ENCODE measurements at places on chromosomes 3 and 15. TPM values are rescaled to one million over a fixed set of nuclear protein-coding genes. Genes with fewer than 3 reads are reported as not detected.

GRCh38 chr3:72473156-72473555 lies 375.1 kb downstream of the SHQ1 start:
- DNase-seq = no peak

DNA sequence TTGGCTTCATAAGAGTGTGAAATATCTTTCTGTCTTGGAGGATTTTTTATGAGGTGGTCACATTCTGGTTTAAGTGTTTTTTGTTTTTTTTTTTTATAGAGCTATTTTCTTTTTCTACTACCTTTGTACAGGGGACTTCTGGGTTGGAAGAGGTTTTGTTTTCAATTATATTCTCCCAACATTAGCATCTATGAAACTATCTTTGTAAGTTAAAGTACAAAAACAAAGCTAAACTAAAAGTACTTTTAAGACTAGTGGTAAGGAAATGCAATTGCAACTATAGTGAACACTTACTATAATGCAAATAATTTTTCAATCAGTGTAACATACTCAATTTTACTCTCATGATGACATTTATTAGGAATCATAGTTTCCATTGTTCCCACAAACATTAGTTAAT lies 688.2 kb downstream of the SI start:
- DNase-seq = no peak

- no peak for DNase-seq
These were observed 413.0 kb downstream of the RBMS3 start for GRCh38 chr3:29693863-29694262.

DNA sequence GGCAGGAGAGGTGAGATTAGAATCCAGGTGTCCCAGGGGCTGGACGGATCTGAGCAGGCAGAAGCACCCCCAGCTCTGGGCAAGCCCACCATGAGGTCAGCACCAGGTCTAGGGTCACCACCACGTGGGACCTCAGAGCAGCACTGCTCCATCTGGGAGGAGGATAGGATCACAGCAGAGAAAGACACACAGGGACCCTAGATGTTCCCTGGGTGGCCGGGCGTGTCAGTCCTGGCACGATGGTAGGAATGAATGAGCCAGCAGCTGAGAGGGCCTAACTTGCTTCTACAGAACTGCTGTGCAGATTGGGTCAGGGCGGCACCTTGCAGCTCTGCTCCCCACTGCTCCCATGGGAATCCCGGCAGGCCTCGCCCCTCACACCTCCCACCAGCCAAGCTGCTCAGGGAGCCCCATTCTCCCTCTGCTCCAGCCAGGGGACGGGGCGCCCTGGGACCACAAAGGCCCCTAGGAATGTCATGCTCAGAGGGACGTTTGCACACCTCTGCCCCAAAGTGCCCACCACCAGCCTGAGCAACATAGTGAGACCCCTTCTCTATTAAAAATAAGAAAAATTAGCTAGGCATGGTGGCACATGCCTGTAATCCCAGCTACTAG lies 66.3 kb downstream of the ZNF445 start:
- peak; percentile 82 for DNase-seq

- no peak for DNase-seq
These were observed 57.0 kb downstream of the TMCC1 start for GRCh38 chr3:129836381-129837064.

- no peak for DNase-seq
These were observed 139.0 kb upstream of the CGNL1 start for GRCh38 chr15:57237301-57237642.

DNA sequence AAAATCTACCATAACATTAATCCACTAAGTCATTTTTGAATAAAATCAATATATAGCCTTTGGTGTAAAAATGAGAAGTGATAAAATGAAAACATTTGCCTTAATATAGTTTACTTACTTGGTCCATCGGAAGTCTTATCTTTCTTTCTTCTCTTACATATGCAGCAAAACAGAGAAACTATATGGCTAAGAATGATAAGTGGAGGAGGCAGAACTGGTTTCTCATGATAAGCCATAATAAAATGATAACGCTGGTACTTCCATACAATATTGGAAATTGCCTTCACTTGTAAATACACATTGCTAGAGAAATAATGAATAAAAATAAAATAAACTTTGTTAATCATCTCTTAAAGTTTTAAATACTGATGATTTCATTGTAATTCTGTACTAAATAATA lies 47.8 kb upstream of the USP50 start:
- DNase-seq = no peak

GRCh38 chr3:190092250-190092649 lies 28.4 kb downstream of the P3H2 start:
- DNase-seq = no peak

- no peak for DNase-seq
These were observed 237.4 kb upstream of the UMPS start for GRCh38 chr3:124492824-124493223.

GRCh38 chr3:100042166-100042981 lies 71.9 kb downstream of the FILIP1L start:
- DNase-seq = no peak

- DNase-seq = no peak
These were observed 265.6 kb downstream of the FOXP1 start for GRCh38 chr3:71317749-71318457.

DNA sequence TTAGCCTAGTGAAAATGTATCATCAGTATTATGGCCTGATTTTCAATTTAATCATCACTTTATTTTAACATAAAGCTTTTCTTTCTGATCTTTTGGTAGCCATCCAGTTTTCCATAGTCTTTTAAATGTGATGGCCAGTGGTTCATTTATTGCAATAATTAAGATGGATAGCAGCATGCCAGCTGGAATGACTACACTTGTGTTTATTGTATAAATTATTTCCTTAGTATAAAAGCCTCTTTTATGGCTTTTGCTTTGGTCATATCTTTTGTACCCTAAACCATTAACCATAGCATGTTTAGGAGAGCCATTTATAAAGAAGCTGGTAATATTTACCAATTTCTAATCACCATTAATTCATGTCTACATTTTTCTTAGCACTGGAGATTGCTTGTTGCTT lies 31.7 kb downstream of the ALCAM start:
- no peak for DNase-seq

DNA sequence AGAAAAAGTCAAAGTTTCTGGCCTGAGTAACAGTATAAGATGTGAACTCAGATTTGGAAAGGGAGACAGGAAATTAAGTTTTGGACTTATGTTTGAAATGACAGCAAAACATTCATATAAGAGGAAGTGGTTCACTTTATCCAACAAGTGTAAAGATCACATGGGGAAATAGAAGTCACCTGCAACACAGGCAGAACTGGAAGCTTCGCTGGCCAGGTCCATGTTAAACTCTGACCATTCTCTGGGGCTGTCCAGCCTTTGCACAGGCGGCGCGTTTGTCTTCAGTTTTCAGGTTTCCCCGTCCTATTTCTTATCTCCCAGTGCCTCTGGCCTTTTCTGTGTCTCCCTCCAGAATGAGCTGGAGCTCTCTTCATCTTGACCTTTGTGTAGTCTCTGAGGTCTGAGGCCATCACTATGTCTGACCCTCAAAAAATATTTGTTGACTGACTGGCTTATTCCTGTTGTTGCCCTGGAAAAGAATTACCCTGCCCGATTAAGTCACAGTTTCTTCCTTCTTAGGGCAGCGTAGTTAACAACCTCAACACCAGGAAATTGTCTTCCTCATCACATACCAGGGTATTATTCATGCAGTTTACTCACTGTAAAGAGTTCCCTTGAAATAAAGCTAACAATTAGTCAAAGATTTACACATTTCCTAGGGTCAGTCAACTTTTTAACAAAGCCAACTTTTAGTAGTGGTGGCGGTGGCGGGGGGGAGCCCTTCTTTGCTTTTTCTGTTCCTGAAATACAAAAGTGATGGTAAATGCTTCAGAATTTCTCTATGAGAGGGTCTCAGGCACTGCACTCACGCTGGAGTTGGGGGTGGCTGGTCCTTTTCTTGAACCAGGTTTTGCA lies 959 bp upstream of the RASA2 start:
- DNase-seq = no peak

DNA sequence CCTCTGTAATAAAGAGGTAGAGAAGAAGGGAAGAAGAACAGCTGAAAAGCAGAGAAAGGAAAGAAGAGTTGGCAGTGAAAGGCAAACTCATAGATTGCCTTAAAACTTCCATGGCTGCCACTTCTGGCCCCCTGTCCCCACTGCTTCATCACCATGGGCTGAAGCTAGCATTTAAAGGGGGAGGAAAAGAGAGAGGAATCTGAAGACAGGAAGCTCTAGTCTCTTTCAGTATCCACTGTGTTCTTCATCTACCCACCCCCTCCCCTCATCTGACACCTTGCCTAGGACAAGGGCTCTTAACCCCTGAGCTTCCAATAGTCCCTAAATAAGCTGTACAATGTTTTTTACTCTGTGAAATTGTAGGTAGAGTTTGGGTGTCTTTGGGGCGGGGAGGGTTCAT lies 60.6 kb downstream of the ALCAM start:
- no peak for DNase-seq

DNA sequence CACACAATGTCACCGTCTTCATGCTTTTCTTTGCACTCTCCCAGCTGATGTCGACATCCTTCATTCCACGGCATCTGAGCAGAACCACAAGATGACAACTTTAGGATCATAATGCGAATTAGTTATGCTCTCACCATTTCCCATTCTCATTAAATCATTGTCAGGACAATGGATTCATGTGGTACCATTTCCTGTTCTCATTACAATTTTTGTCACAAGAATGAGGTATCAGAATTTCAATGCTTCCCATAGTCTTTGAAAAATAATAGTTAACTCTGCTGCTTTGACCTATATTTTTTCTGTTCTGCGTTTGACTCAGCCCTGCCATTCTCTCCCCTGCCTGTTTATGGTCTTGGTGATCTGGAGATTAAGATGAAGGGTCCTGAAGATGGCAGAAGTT lies 175.7 kb upstream of the MDFIC2 start:
- DNase-seq = no peak

DNA sequence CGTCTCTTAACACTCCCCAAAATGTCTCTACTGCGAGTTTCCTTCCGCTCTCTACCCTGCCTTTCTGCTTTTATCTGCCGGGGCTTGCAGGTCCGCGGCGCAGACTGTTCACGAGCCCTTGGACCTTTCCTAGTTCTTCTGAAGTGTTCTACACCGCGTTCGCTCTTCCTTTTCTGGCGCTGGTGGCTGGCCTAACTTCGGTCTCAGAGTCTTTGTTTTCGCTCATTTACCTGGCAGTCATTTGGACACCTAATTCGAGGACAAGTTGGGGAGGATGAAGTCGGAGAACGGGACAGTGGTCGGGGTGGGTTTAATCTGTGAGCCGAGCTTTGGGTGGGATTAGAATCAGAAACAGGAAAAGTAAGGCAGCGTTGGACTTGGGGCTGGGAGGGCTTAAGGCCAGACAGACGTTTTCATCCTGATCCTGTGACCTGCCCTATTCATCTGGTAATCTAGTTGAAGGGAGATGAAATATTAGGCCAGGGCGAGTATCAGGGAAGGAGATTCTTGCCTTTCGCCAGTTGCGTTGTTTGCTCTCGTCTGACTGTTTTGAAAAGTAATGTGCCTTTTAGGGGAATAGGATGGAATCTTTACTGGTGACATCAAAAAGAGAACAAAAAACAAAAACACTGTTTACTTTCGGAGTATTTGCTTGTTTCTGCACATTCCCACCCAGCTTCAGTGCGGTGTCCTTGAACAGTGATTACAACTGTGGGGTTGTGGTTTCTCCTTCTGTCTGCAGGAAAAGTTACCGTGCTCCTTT lies 1.8 kb downstream of the DIPK2A start:
- DNase-seq = no peak

- DNase-seq = no peak
These were observed 36.7 kb upstream of the BLM start for GRCh38 chr15:90680371-90680935.

DNA sequence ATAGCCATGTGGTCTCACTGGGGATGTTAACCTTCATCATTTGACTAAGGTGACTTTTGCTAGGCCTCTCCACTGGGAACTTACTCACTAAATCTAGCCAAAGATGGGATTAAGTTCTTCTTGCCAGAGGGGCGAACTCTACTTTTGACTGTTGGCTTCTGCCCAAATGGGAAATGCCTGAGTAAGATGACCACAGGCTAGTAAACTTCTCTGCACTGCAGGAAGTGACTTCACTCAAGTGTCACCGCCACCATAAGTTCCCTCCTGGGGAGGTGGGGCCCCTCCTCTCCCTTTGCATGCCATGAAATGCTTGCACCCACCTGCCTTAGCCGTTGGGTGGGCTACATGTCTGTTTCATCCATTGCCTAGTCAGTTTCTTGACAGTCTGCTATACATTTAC lies 388.3 kb downstream of the FEZF2 start:
- DNase-seq = no peak

DNA sequence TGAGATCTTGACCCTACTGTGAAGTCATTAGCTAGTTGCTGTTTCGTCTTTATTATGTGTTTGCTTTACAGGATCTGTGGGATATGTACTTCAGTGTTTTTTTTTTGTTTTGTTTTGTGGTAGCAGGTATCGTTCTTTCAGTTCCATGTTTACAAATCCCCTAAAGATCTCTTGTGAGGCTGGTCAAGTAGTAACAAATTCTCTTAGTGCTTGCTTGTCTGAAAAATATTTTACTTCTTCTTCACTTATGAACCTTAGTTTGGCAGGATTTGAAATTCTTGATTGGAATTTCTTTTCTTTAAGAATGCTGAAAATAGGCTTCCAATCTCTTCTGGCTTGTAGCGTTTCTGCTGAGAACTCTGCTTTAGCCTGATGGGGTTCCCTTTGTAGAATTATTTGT lies 235.8 kb upstream of the ALCAM start:
- DNase-seq = no peak

GRCh38 chr3:10374311-10374710 lies 53.4 kb upstream of the SEC13 start:
- no peak for DNase-seq

DNA sequence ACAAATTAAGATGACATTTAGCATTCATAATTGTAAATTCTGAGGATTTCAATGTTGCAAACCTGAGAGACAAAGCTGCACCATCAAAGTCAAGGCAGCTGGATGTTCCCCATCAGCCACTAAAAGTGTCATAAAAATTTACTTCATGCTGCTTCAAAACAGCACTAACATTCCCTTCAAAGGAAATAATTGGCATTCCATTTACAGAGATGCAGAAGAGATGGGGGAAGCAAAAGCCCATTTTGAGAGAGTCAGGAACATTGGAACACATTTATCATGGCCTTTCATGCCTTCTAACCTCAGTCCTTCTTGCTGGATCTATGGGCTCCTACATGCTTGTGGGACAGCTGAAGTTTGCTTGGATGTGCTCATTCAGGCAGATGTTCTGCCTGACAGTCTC lies 6.4 kb upstream of the TMEM158 start:
- no peak for DNase-seq

GRCh38 chr3:123533554-123534159 lies 51.2 kb downstream of the HACD2 start:
- DNase-seq = no peak

- no peak for DNase-seq
These were observed 46.5 kb downstream of the BBS4 start for GRCh38 chr15:72732516-72732915.

GRCh38 chr3:168616915-168617314 lies 521.2 kb upstream of the GOLIM4 start:
- DNase-seq = no peak

- DNase-seq = no peak
These were observed 374.0 kb upstream of the ALCAM start for GRCh38 chr3:104992676-104993075.

The GOLGA6L24 gene
- total RNA-seq = not detected

The THPO gene
- 1.1 TPM for total RNA-seq

The GOLGA8T gene
- not detected for total RNA-seq

The ADIPOQ gene
- total RNA-seq = 1,676 TPM

The STX19 gene
- total RNA-seq = not detected

The GUCA1C gene
- total RNA-seq = not detected

The CDCP1 gene
- total RNA-seq = 4.8 TPM

The ARGFX gene
- not detected for total RNA-seq

The CFAP100 gene
- not detected for total RNA-seq

The CSTA gene
- total RNA-seq = 28.7 TPM

The CASR gene
- not detected for total RNA-seq
